NCI-H2029 treated with DMSO at 0.1 percent for 48 hours (cell line): ENCODE measurements at places on chromosomes 4 and X.

DNA sequence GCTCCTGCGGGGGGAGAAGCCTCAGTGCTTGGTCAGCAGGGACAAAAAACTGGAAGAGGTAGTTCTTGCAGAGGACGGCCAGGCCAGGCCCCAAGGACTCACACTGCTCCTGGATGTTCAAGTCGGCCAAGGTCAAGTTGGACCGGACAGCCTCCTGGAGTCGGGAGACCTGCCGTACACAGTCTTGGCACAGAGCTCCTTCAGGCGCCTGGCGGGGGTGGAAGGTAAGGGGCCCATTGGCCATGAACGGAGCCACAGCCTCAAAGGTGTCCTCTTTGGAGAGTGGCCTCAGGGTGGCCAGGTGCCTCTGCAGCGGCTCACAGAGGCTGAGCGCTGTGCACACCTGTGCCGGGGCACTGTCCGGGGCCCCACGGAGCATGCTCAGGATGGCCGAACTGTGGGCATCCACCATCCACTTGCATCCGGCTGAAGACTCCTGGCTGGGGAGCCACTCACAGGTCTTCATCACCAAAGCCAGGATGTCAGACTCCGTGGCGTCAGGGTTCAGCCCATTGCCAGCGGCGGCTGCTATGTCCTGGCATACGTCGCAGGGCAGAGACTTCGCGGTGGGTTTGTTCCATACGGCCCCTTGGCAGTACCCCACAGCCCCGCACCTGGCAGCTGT is 477 bp downstream of the PSAPL1 start:
- DNase-seq = no peak

GRCh38 chr4:622071-622995 is 3.0 kb upstream of the PDE6B start:
- no peak for DNase-seq

- DNase-seq = no peak
Observed at GRCh38 chrX:45300638-45301037, 100.0 kb upstream of the DIPK2B start.

DNA sequence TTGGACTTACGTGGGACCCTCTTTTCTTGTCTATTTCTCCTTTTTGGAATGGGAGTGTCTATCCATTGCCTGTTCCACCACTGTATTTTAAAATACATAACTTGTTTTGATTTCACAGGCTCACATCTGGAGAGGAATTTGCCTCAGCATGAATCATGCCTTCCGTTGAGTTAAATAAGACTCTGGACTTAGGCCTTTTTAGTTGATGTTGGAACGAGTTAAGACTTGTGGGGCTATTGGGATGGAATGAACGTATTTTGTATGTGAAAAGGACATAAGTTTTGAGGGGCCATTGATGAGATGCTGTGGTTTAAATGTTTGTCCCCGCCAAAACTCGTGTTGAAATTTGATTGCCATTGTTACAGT is 66.2 kb downstream of the BEX3 start:
- DNase-seq = no peak
